ENCODE measurements at places on chromosomes 12 and 14.

DNA sequence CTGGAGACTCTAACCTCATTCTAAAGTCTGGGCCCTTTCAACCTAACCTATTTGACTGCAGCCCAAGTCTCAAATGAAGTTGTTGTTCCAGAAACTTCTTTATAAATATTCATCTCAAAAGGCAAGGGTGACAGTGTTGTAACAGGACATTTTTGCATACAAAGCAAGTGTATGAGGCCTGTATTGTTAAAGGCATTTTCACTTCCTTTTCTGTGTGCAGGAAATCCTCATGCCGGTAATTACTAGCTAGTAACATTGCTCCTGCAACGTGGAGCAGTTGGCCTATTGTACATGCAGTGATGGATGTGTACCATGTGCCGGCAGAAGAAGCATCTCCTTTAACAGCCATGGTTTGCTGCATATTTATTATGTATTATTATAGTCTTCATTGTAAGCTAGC is 156.5 kb upstream of the RMST start:
- DNase-seq: no peak

DNA sequence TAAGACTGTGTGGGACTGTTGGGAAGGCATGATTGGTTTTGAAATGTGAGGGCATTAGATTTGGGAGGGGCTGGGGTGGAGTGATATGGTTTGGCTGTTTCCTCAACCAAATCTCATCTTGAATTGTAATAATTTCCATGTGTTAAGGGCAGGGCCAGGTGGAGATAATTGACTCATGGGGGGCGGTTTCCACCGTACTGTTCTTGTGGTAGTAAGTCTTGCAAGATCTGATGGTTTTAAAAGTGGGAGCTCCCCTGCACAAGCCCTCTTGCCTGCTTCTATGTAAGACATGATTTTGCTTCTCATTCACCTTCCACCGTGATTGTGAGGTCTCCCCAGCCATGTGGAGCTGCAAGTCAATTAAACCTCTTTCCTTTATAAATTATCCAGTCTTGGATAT is 76.6 kb upstream of the PPFIA2 start:
- DNase-seq: no peak

DNA sequence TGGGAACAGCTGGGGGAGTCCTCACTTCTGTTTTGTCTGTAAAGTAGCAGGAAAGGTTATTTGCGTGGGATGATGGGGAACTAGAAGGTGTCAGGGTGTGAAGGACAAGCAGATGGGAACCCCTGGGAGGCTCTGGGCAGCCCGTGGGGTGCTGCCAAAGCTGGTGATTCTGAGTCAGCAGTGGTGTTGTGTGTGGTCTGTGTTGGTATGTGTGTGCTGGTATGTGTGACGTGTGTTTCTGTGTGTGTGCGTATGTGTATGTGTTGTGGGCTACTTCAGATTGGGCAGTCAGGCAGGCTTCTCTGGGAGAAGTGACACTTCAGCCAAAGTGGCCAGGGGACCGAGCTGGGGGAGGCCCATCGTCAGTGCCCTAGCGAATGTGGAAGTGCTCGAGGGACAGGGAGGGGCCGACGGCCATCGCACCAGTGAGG is 15.3 kb upstream of the BDKRB2 start:
- DNase-seq: no peak

- DNase-seq: no peak
These were observed 874.9 kb downstream of the NRXN3 start for GRCh38 chr14:79044894-79045624.

DNA sequence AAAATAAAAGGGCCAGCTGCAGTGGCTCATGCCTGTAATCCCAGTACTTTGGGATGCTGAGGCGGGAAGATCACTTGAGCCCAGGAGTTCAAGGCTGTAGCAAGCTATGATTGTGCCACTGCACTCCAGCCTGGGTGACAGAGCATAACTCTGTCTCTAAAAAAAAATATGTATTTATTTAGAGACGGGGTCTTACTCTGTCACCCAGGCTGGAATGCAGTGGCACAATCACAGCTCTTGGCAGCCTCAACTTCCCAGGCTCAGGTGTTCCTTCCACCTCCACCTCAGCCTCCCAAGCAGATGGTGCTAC is 179.3 kb upstream of the ATF7IP start:
- DNase-seq: no peak

GRCh38 chr14:96422992-96423391 is 31.1 kb downstream of the AK7 start:
- no peak for DNase-seq

DNA sequence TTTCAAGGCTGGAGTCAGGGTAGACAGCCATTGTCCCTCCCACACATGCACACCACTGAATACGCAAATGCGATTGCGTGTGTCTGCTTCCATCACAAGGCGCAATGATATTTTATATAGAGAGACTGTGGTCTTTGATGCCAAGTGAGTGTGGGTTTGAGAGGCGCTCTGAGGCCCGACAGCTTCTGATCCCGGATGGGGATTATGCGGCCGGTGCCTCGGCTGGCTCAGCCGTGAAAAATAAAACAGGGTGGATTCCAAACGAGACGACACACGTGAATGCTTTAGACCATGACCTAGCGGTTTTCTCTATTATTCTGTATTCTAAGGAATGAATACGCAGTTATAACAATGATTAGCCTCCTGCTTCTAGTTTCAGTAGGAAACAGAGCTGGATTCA is 72.5 kb downstream of the TMEM132D start:
- DNase-seq: no peak

- DNase-seq: no peak
These were observed 355.8 kb upstream of the RGS6 start for GRCh38 chr14:71576472-71576871.

DNA sequence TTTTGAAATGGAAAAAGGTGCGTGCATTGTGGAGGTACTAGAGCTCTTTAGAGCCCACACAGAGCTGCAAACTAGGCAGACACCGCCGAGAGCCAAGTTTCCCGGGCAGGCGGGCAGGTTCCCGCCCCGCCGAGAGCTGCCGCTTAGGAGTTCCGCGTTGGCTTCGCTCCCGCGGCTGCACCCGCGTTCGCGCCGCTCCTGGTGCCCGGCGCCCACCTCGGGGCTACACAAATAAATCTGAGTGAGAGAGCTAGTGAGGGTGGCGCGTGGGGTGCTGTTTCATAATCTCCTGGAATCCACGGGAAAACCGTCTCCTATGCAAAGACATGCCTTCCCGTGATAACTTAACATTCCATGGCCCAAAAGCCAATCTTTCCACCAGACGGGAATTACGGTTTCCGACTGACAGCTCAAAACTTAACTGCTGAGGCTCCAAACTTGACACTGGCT is 645 bp downstream of the KITLG start:
- DNase-seq: no peak

DNA sequence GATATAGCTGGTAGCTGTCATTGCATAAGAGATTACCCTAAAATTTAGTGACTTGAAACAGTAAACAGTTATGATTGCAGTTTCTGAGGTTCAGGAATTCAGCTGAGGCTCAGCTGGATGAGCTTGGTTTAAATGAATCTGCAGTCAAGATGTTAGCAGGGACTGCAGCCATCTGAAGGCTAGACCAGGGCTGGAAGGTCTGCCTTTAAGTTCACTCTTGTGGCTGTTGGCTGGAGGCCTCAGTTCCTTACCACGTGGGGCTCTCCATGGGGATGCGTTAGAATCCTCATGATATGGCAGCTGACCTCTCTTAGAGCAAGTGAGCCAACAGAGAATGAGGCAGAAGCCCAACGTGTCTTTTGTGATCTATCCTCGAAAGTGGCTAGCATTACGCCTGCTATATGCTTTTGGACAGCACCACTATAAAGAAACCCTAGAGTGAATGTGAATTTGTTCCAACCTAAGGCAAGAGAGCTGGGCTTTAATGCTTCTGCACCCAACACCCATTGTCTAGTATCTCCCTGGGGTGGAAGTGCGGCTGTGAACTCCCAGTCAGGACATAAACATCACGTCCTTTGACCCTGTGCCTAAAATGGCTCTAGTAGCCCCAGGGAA is 26.0 kb downstream of the HSPB8 start:
- no peak for DNase-seq

- DNase-seq: no peak
These were observed 419 bp upstream of the ATXN7L3B start for GRCh38 chr12:74537126-74537706.
